Right renal cortex interstitium (tissue), 3 donors: ENCODE measurements at places on chromosomes 4 and X.

DNA sequence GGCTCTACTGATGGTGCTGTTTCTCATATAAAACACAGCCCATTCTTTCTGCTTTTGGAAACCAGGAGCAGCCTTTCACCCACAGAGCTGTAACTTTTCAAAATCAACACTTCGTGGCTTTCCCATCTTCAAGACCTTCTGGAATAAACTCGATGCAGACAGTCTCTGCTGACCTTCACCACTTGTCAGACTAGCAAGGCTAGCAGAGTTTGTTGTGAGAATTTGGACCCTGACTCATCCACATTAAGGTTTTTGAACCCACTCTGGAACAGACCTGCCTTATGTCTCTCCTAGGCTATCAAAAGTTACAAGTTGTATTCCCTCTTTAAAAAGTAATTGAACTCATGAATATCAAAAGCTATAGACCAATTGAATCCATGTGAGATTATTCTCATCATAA is 88.6 kb downstream of the MAML3 start:
- DNase-seq, result no peak

DNA sequence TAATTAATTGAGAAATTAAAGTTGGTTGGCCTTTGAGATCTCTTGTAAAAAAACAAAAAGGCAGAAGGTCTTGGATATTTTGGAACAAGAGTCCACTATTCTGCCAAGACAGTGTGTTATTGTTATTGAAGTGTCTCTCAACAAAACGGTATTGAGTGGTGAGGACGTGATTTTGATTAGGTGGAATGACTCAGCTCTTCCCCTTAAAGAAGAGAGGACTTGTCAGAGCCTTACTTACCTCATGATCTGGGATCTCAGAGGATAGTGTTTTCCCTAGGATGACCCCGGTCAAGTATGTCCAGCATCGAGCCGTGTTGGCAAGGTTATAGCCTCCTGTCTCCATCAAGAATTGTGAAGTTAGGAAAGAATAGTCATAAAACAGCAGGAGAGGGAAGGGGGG is 110.9 kb downstream of the HDAC8 start:
- no peak for DNase-seq

- no peak for DNase-seq
Measured at GRCh38 chr4:173758132-173758531, 228.1 kb upstream of the HAND2 start.

DNA sequence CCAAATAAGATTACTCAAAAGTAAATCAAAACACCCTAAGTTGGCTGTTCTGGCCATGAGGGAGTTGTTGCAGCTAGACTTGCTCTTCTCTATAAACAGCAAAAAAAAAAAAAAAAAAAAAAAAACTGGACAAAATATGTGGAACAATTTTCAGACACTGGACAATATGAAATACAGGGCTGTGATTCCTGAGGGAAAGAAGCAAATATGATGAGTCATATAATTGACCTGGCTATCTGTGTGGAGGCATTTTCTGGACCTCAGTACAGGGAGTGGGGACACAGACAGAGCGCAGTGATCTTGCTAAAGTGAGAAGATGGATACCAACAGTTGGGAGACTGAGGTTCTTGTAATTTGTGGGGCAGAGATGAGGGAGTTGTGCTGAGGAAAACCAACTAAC is 192.0 kb upstream of the HAND2 start:
- DNase-seq, result no peak

DNA sequence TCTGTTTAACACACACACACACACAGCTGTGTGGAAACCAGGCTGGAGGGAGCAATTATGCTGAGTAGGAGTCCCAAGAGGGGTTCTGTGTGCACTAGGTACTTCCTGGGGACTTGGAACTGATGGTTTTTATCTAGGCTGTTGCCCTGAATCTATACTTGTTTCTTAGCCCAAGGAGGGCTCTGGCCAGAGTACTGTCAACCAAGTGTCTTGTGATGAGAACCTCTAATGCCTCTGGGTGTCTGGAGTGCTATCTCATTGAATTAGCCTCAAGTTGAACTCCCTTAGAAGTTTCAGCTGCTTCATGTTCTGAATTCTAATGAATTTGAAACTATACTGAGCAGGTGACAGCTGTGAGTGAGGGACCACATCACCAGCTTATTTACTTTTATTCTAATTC is 16.6 kb downstream of the ARHGAP24 start:
- no peak for DNase-seq
